Left ventricle myocardium inferior (tissue), 1 donor: ENCODE measurements at places on chromosomes 11 and 22. TPM values are rescaled to one million over a fixed set of nuclear protein-coding genes. Genes with fewer than 3 reads are reported as not detected.

- DNase-seq: no peak
- H3K36me3 ChIP-seq: peaks cover 7% of the 10 kb centered on the region
- H3K4me3 ChIP-seq: no peak overlapping the region
Measured at GRCh38 chr22:35930933-35931332, 97.7 kb downstream of the RBFOX2 start.

The FIBIN gene
- 10.5 TPM for total RNA-seq

- no peak for DNase-seq
- no peak overlapping the region for H3K4me3 ChIP-seq
- H3K27me3 ChIP-seq: peaks cover 53% of the 10 kb centered on the region
- no peak overlapping the region for H3K27ac ChIP-seq
- peaks cover 13% of the 10 kb centered on the region for H3K4me1 ChIP-seq
Measured at GRCh38 chr22:44998296-44998695, 11.5 kb downstream of the PHF21B start.

The PGA5 gene
- not detected for total RNA-seq

The MARK2 gene
- 36.6 TPM for total RNA-seq

DNA sequence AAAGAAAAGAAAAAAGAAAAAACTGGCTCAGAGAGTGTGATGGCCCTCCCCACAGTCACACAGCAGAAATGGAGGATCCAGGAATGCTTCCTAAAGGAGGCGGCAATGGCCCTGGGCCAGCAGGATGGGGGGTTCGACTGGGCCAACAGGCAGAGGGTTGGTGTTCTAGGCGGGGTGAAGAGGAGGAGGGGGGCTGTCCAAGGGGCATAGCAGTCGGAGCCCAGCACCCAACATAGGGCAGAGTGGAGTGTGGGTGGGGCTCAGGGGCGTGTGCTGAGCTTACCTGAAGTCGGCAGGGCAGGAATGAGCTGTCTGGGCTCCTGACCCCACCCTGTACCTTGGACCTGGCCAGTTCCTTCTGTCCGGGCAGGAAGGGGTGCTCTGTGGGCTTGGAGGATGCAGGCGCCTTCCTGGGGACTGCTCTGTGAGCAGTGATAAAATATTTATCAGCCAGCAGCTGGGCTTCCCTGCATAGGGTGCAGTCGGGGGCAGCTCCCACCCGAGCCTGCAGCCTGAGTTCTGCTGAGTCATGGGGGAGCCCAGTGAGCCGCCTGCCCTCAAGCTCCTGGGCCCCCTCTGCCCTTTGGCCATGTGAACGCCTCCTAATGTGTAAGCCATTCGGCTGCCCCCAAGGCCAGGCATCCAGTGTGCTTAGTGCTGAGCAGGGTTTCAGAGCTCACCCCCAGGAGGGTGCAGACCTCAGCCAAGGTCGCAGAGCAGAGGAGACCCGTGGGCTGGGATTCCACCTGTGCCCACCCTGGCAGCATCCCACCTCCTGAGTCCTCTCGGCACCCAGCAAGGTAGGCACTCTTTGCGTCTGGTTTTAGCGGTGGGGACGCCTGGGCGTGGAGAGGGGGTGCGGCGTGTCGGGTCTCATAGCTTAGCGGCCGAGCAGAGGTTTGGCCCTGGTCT lies 25.3 kb upstream of the PRR5 start:
- H3K36me3 ChIP-seq: no peaks in the 10 kb centered on the region
- no peak overlapping the region for H3K27ac ChIP-seq
- H3K27me3 ChIP-seq: peaks cover 11% of the 10 kb centered on the region

- no peaks in the 10 kb centered on the region for H3K36me3 ChIP-seq
- DNase-seq: no peak
- no peak overlapping the region for H3K27ac ChIP-seq
- no peaks in the 10 kb centered on the region for H3K4me1 ChIP-seq
- H3K27me3 ChIP-seq: no peaks in the 10 kb centered on the region
Measured at GRCh38 chr11:66688561-66689534, 11.2 kb upstream of the RBM4B start.
